Urinary bladder (tissue), 4 donors: ENCODE measurements at places on chromosomes 7 and 10. TPM values are rescaled to one million over a fixed set of nuclear protein-coding genes. Genes with fewer than 3 reads are reported as not detected.

The SEC61A2 gene
- total RNA-seq = 19.9 TPM

The UCN3 gene
- total RNA-seq = not detected

The FAM221A gene
- 4.3 TPM for total RNA-seq

The PRTFDC1 gene
- total RNA-seq = 29.2 TPM

The BMPER gene
- 18.9 TPM for total RNA-seq

The NPSR1 gene
- total RNA-seq = 0.58 TPM

The FGL2 gene
- 222 TPM for total RNA-seq

DNA sequence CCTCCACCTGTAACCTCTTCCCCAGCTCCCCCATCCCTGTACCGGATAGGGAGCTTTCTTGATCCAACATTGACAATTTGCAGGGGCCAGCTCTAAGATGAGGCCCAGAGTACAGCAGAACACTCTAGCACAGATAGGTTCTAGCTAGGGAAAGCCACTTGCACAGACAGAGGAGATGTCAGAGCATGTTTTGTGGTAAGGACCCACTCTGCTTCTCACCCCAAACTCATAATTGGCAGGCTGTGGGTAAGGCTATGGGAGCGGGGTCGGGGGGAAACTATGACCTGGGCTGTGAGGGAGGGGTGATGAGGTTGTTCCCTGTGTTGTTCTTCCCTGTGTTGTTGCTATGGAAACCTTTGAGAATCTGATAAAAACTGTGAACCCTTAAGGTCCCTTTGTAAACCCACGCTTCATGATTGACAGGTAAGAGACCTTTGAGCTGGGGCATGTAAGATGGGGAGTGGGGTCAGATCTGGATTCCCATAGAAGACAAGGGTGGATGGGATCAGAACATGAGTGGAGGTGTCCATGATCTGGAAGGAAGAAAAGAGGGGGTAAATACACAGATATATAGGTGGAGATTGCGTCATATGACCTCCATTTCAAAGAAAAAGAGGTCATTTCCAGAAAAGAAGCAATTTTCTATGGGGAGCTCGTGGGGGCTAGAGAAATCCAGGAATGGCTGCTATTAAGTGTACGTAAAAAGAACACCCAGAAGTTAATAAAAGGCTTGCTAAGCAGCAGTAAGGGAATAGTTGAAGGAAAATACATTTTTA lies 4.0 kb downstream of the CALD1 start:
- DNase-seq = no peak

DNA sequence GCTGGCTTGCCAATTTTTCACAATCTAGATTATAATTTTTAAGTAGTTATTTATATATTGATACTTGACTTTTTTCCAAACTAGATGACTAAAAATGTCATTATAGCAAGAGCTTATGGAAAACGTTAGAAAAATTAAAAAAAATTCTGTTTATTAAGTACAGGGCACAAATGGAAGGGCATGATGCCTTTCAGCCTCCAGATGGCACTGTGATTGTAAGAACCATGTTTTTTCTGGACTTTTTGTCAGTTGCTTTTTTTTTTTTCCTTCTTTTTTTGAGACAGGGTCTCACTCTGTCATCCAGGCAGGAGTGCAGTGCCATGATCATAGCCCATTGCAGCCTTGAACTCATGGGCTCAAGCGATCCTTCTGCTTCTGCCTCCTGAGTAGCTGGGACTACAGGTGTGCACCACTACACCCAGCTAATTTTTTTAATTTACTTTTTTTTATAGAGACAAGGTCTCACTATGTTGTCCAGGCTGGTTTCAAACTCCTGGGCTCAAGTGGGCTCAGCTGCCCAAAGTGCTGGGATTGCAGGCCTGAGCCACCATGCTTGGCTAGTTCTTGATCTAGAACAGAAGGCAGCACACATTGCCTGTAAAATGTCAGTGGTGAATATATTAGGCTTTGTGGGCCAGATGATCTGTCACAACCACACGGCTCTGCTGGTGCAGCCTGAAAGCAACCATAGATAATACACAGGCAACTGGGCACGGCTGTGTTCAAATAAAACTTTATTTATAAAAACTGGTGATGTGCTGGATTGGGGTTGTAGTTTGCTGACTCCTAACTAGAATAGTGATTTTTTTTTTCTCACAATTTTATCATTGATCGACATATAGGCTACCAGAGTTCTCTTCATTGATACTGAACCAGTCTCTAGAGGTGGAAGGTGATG lies 27.4 kb downstream of the UCMA start:
- DNase-seq = no peak

GRCh38 chr10:128881086-128881485 lies 586.0 kb upstream of the MGMT start:
- DNase-seq = no peak

- DNase-seq = no peak
These were observed 79.5 kb downstream of the BEND7 start for GRCh38 chr10:13449296-13449695.

- DNase-seq = no peak
These were observed 8.6 kb upstream of the CALML3 start for GRCh38 chr10:5515948-5516761.

DNA sequence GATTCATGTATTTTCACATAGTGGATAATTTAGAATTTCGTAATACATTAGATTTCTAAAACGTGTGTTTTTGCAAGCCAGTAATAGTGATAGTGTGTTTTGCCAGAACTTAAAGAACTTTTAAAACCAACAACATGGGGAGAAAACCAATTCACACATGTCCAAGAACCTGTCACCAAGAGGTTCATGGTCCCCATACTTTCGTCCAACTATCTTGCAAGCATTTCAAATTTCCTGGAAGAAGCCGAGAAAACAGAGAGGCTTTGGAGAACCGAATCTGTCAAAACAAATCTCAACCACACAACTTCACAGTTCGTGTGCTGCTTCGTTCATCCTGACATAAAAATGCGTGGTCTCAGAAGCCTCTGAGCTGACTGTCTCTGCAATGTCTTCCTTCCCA lies 31.9 kb downstream of the GFRA1 start:
- peak; percentile 21 for DNase-seq

DNA sequence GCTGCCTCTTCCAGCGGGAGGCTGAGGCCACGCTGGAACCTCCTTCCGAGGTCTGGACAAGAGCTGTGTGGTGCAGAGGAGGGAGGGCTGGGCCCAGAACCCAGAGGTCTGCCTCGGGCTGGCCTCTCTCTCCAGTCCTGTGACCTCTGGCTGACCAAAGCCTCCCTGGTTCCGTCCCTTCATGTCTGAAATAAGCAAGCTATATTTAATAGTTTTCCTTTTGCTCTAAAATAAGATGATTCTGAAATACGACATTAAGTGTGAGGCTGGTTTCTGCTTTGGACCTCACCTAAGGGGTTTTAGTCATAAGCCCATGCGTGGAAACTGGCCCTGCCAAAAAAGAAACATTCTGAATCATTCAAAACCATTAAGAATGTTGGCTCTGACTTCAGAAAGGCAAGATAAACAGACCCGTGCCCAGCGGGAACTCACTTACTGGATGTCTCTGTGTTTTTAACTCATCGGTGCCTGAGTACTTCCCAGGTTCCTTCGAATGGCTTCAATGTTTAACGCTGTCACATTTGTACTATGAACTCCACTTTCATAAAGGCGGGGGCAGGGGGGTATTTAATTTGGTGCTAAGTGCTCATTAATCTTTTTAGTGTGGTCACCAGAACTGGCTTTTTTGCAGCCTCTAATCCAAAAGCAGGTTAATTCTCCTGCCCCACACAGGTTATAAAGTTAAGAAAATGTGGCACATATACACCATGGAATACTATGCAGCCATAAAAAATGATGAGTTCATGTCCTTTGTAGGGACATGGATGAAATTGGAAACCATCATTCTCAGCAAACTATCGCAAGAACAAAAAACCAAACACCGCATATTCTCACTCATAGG lies 157.5 kb upstream of the KLF14 start:
- DNase-seq = no peak

DNA sequence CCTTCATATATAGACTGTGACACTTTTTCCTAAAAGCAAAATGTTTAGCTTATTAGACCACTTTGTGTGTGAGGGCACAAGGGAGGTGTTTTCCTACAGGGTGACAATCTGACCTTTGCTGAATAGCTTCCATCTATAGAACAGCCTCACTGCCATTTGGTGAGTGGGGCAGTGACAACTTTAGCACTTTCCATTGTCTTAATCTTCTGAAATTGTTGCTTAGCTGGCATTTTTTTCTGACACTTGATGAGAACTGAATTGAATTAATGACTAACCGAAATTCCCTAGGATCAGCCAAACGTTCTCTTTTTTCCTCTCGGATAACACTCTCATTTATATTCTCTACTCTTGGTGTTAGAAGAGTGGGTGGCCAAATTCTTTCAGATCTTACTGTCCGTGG lies 30.2 kb downstream of the KDM7A start:
- no peak for DNase-seq

DNA sequence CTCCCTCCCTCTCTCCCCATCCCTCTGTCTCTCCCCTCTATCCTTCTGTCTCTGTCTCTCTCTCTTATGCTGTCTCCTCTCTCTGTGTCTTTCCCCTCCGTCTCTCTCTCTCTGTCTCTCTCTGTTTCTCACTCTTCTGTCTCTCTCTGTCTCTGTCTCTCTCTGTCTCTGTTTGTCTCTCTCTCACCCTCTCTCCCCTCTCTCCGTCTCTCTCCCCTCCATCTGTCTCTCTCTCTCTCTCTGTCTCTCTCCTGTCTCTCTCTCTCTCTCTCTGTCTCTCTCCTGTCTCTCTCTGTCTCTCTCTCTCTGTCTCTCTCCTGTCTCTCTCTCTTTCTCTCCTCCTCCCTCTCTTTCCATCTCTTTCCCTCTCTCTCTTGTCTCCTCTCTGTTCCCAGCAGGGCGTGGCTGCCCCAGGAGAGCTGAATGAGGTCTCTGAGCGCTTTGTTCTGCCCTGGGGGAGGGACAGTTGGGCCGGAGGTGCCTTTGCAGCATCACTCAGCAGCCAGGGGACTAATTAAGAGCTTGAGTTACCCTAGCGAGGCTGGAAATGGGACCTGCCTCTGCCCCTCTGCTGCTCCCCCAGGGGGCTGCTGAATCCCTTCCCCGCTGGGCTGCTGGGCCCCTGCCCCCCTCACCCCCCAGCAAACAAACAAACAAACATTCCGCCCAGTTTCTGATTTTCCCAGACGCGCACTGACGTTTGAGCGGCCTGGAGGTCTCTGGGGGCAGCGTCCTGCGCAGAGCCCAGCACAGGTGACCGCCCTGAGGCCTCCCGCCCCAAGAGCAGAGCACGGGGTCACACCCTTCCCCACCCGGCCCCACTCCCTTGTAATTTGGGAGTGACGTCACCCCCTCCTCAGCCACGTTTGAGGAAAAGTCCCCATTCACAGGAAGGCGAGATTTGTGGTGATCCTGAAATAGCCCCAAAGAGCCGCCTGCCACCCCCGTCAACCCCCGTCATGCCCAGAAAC lies 68.1 kb downstream of the PDGFA start:
- no peak for DNase-seq

GRCh38 chr7:32660936-32661335 lies 165.6 kb downstream of the AVL9 start:
- DNase-seq = no peak
